ENCODE measurements at places on chromosomes 3 and 15. TPM values are rescaled to one million over a fixed set of nuclear protein-coding genes. Genes with fewer than 3 reads are reported as not detected.

Gene ROPN1
- total RNA-seq: not detected

GRCh38 chr15:86735247-86736040 lies 655.8 kb downstream of the AGBL1 start:
- peaks cover 2% of the 10 kb centered on the region for H3K27me3 ChIP-seq
- no peak overlapping the region for H3K27ac ChIP-seq
- DNase-seq: no peak

DNA sequence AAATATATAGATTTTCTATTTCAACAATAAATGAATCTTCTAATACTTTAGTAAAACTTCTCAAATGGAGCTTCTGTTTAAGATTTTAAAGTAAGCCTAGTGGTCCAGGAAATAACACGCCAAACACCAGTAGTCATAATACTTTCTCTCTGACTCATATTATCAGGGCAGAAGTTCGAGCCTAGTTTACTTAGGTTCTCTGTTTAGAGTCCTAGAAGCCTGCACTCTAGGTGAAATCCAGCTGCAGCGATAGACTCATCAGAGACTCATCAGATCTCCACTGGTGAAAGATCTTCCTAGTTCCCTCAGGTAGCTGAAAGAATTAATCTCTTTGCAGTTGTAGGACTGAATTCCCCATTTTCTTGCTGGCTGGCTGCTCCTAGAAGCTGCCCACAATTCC lies 552.5 kb upstream of the ROBO2 start:
- no peak overlapping the region for H3K4me3 ChIP-seq
- no peak for DNase-seq
- no peaks in the 10 kb centered on the region for H3K36me3 ChIP-seq
- no peak overlapping the region for H3K27ac ChIP-seq

DNA sequence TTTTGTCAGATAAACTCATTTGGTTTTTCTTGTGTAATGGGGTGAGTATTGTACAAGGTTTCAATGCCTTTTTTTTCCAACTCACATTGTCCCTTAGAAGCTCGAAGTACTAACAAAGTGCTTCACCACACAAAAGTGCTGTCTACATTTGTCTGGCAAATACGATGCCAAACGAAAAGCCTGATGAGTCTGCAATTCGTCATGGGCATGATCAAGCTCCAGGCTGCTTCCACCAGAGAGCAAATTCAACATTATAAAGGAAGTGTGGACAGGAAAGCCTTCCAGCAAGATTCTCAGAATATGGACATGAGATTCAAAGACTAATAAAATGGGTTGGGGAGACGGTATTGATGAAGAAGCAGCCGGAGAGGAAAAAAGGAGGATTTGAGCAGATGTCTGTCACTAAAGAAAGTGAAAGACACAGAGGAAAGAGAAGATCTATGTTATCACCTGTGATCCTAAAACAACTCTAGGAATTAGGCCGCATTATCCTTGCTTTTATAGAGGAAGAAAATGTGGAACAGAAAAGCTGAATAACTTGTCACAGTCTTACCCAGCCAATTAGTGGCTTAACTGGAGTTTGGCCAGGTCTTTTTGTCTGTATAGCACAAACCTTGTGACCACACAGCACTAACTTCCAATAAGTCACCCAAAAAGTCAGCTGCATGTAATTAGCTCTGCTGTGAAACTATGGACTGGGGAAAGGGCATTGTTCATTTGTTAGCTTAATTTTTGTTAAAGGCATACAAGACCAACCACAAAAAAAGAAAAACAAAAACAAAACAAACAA lies 494.8 kb downstream of the FHIT start:
- peaks cover 3% of the 10 kb centered on the region for H3K4me1 ChIP-seq
- H3K27ac ChIP-seq: no peak overlapping the region
- H3K4me3 ChIP-seq: no peak overlapping the region
- DNase-seq: no peak
- peaks cover 2% of the 10 kb centered on the region for H3K36me3 ChIP-seq

GRCh38 chr15:43800286-43801141 lies at the start of gene HYPK:
Gene HYPK (plus strand): TSS chr15:43800599. CDS start chr15:43800623, 24 bp downstream.
- DNase-seq: peak; percentile 97
- H3K4me1 ChIP-seq: peaks cover 52% of the 10 kb centered on the region
- no peaks in the 10 kb centered on the region for H3K27me3 ChIP-seq
- peak within 1 kb of the TSS; percentile 99 for H3K4me3 ChIP-seq
- peaks cover 16% of the 10 kb centered on the region for H3K36me3 ChIP-seq

- H3K36me3 ChIP-seq: no peaks in the 10 kb centered on the region
- DNase-seq: no peak
- H3K27me3 ChIP-seq: peaks cover 2% of the 10 kb centered on the region
- H3K4me3 ChIP-seq: no peak overlapping the region
These were observed 198.9 kb downstream of the EFHB start for GRCh38 chr3:19735111-19735510.

DNA sequence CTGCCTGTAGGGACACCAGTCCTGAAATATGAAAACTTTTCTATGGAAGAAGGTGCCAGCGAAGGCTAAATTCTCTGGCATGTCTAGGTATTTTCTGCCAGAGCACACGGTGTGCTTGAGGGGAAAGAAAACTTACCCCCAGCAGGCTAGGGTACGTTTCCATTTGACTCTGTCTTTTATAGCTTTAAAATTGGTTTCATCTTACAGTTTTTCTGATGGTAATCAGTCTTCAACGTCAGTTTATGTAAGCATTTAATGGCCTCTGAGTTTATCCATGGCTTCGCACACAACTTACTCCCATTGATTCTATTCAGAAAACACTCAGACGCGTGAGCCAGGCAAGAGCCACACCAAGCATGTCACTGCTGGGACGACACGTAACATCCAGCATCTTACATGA lies 249.7 kb downstream of the ADAMTS17 start:
- no peak overlapping the region for H3K27ac ChIP-seq
- H3K4me1 ChIP-seq: peaks cover 36% of the 10 kb centered on the region
- H3K4me3 ChIP-seq: no peak overlapping the region
- no peak for DNase-seq
- H3K27me3 ChIP-seq: no peaks in the 10 kb centered on the region

GRCh38 chr3:157225001-157225400 lies 65.1 kb upstream of the CCNL1 start:
- H3K27me3 ChIP-seq: no peaks in the 10 kb centered on the region
- H3K36me3 ChIP-seq: no peaks in the 10 kb centered on the region
- H3K27ac ChIP-seq: no peak overlapping the region
- DNase-seq: no peak
- no peak overlapping the region for H3K4me3 ChIP-seq

DNA sequence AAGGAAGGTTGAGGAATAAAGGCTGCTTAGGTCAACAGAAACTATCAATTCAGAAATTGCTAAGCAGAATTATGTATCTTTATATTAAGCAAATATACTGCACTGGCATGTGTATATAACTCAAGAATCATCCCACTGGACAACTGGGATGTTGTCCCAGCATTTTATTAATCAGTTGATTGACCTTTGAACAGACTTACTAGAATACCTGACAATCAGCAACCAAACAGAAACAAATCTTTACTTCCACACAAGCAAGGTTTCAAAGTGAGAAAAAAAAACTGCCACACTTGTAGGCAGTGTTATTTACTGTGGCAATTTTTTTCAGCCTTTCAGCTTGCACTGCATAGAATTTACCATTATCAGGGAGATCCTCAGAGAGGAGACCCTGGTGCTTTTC lies 218.8 kb downstream of the MAGI1 start:
- no peaks in the 10 kb centered on the region for H3K27me3 ChIP-seq
- no peak overlapping the region for H3K4me3 ChIP-seq
- DNase-seq: no peak
- H3K27ac ChIP-seq: no peak overlapping the region
- peaks cover 5% of the 10 kb centered on the region for H3K36me3 ChIP-seq

DNA sequence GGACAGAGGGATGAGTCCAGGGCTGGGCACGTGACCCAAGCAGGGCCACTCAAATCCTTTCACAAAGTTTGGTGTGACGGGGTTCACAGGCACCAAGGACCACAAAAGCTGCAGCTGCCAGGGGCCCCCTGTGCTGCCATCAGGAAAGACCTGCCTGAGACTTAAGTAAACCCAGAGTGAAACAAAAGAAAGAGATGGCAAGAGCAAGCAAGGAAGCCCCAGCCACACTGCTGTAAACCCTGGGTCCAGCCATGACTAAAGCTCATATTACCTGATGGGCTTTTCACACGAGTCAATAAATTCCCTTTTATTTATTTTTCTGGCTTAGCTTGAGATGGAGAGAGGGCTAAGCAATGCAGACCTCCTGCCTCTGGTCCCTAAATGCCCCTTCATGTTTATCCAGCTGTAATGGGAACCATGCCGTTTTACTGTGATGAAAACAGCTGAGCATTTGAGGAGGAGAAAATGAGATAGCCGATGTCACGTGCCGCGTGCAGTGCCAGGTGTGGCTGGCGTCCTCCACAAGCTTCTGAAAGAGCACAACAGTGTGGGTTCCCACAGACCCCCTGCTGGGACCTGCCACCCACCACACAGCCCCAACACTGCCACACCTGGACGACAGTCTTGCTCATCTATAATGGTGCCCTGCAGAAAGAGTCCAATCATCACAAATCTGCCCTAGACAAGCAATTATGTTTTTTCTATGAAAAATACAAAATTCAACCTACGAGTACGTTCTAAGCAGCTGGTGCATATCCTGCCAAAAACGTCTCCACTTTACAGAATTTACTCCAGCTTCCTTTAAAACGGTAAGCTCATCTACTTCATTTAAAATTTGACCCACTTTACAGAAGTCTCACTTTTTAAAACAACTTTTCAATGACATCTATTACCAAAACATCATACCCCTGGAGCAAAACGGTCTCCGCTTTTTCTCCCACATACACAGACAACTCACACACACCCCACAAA lies 34.2 kb downstream of the ADAMTS17 start:
- peaks cover 5% of the 10 kb centered on the region for H3K36me3 ChIP-seq
- peaks cover 28% of the 10 kb centered on the region for H3K4me1 ChIP-seq
- no peak overlapping the region for H3K27ac ChIP-seq
- no peak for DNase-seq

GRCh38 chr15:33031324-33031821 lies 163.1 kb downstream of the FMN1 start:
- H3K27me3 ChIP-seq: no peaks in the 10 kb centered on the region
- H3K4me3 ChIP-seq: no peak overlapping the region
- no peak for DNase-seq
- peak overlapping the region; percentile 69 for H3K27ac ChIP-seq
- peaks cover 54% of the 10 kb centered on the region for H3K4me1 ChIP-seq
- no peaks in the 10 kb centered on the region for H3K36me3 ChIP-seq

DNA sequence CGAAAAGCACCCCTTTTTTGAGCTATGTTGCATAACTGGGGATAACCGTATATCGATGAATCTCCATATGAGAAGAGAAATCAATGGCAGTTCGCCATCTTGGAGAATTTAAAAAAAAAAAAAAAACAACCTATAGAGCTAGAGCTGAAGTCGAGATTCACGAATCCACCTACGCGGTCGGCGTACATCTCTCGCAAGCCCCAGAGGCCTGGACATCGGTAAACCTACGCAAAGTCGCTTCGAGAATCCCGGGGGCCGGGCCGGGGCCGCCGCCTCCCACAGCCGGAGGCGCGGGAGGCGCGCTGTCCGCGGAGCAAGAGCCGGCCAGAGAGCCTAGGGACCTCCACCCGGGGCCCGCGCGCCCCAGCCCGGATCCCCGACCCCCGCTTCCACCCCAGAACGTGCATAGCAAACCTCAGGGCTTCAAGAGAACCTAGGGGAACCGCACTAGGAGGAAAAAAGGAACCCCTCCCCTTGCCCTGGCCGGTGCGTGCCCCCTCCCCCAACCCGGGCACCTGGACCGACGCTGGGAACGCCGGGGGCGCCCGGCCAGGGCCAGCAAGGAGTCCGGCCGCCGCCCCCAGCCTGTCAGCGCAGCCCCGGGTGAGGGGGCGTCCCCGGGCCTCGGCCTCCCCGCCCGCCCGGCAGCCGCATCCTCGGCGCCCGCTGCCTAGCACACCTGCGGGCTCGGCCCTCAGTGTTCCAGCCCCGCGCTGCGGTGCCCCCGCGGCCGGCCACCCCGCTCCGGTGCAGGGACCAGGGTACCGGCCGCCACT lies 567 bp downstream of the PFN2 start:
- peak overlapping the region; percentile 99 for H3K27ac ChIP-seq
- peaks cover 20% of the 10 kb centered on the region for H3K36me3 ChIP-seq
- no peaks in the 10 kb centered on the region for H3K27me3 ChIP-seq

GRCh38 chr3:24222165-24222805 lies 272.4 kb downstream of the THRB start:
- H3K36me3 ChIP-seq: no peaks in the 10 kb centered on the region
- DNase-seq: no peak
- H3K27ac ChIP-seq: peak overlapping the region; percentile 79
- H3K4me1 ChIP-seq: peaks cover 61% of the 10 kb centered on the region
- H3K27me3 ChIP-seq: no peaks in the 10 kb centered on the region

DNA sequence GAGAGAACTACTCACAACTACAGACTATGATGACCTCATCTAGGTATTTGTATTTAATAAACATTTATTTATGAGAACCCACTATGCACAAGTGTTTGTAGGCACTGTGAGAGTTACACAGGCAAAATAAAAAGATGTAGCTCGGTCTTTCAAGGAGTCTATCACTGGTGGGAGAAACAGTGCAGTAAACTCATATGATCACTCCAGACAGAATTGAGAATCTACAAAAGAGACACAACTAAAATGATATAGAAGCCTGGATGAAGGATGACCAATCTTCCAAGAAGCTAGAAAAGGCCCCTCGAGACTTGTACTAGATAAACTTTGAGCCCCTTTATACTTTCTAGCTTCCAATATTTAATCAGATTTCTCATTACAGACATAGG lies 70.2 kb upstream of the ZBTB20 start:
- peaks cover 15% of the 10 kb centered on the region for H3K4me1 ChIP-seq
- no peak for DNase-seq
- no peak overlapping the region for H3K27ac ChIP-seq
- H3K36me3 ChIP-seq: no peaks in the 10 kb centered on the region

Data from chondrocyte (in vitro differentiated cells).